ENCODE measurements at places on chromosomes 2 and 18.

GRCh38 chr18:13319629-13320028, 101.1 kb downstream of the LDLRAD4 start:
- DNase-seq: no peak

DNA sequence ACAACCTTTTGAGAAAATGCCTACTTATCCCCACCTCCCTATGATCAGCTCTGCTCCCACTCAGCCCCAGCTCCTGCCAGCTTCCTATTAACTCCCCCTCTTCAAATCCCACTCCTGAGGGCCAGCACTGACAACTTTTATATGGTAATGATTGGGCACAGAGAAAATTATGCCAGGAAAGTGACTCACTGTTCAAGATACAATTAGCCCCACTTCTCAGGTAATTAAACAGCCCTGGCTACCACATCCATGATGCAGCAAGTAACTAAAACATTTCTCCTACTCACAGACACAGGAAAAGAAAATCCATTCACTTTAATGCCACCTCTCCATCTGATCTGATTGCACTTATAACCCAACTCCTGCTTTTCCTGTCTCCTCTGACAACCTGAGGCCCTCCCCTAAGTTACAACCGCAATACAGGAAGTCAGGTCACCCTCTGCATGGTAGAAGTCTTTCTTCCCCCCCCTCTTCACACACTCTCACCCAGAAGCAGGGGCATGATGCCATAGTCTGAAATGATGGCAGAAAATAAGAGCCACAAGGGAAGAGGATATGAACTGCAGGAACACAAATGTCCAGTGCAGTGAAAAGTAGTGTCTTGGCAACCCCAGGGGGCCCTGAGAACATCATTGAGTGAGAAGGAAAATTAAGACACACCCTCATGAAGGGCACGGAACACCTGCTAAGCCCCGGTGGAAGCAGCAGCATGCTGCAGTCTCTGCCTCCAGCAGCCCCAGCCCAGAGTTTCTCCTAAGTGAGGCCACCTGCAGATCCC, 54.4 kb downstream of the STK39 start:
- DNase-seq: peak; percentile 36

- no peak for DNase-seq
Observed at GRCh38 chr2:181954538-181954883, 31.1 kb upstream of the PPP1R1C start.

DNA sequence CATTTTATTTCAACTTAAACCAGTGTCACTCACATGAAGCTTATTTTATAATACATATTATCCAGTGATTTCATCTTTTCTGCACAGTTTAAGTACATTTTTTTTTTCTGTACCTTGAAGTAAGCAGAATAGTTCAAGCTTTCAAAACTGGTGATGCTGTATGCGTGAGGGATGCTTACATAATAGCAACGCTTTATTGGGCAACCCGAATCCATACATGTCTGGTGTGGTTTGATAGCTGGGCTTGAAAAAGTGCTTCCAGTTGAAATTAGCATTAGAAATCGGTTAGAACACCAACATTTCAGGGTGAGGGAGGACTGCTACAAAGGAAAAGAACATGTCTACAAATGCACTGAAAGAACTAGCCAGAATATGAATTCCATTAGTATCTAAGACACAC, 117.4 kb downstream of the MBP start:
- no peak for DNase-seq

DNA sequence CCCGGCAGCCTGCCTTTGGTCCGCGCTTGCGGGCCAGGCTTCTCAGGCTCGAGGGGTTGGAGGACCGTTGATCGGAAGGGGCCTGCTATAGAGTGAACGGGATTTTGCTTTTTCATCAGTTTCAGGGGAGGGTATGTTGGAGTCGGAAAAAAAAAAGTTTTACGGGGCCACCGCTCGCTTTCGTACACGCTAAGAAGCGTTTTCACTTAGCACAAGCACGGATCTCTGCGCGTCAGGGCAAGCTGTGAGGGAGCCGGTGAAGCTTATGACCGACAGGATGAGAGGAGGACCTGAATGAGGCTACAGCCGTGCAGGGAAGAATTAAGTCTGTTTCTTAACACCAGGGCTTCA, 443 bp downstream of the CPSF3 start:
- DNase-seq: peak; percentile 35

GRCh38 chr18:3538954-3539617, 89.1 kb downstream of the TGIF1 start:
- no peak for DNase-seq

- DNase-seq: no peak
Observed at GRCh38 chr2:151049746-151050145, 211.9 kb downstream of the RBM43 start.

DNA sequence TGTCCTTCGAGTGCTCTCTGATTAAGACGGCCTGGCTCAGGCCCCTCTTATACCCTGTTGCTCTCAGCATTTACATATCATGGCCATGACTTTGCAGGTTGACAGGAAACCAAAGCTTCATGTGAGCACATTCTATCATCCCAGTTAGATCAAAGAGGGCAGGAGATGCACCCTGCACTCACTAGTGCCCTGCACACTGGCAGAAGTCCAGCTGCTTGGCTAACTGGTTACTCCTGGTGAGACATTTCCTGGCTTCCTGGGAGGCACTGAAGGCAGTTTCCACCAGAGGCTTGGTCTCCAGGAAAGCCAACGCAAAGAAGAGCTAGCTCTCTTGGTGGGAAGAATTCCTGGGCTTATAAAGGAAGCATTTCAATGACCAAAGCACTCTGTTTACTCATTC, 66.3 kb downstream of the LIPG start:
- DNase-seq: no peak

- DNase-seq: no peak
Observed at GRCh38 chr18:13451661-13452387, 233.3 kb downstream of the LDLRAD4 start.

DNA sequence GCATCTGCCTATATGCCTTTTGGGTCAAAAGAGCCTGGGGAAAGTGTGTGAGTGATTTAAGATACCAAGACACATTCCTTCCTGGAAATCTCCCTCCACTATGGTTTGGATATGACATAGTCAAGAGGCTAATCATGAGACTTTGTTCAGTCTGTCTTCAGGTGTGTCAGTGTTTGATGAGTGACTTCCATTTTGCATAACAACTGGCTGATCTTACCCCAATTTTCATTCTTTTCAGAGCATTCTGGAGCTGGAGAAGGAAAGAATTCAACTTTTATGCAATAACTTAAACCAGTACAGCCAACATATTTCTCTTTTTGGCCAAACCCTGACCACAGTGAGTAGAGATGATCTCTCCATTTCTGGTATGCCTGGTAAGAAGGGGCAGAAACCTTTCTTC, 39.4 kb downstream of the SPC25 start:
- no peak for DNase-seq

DNA sequence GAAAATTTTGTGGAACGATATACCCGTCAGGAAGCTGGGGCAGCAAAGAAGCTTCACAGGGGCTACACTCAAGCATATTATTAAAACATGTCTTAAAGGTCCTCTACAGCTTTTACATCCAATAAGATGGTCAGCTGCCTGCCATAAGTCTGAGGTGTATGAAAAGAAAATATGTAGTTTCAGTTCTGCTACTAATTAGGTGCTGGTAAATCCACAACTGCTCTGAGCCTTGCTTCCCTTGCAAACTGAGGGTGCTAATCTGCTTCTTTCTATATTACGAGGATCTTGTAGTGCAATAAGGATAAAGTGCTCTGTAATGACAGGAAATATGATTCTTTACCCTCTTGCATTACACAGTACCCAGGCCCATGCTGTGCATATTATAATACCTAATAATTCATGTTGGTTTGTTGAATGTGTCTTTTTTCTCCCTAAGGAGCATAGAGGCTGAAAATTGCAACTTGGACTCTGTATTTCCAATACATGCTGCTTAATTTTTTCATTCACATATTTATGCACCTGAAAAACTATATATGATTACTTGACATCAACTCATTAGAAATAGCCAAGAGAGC, 14.5 kb upstream of the SLC8A1 start:
- no peak for DNase-seq

GRCh38 chr2:8983571-8983970, 19.9 kb downstream of the MBOAT2 start:
- no peak for DNase-seq

DNA sequence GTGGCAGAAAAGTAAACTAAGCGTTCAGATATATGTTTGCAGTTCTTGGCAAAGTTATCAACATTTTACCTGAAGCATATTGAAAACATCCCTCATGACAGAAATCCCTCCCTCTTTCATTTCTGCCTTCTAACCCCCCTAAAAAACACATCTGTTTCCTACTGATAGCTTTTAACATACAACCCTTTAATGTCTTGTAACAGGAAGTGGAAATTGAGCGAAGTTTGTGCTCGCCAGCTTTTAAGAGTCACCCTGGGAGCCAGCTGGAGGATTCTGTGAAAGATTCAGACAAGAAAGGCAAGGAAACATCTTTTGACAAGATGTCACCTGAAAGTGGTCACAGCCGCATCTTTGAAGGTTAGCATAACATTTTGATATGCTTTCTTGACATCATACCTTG, 247.4 kb downstream of the XIRP2 start:
- no peak for DNase-seq

DNA sequence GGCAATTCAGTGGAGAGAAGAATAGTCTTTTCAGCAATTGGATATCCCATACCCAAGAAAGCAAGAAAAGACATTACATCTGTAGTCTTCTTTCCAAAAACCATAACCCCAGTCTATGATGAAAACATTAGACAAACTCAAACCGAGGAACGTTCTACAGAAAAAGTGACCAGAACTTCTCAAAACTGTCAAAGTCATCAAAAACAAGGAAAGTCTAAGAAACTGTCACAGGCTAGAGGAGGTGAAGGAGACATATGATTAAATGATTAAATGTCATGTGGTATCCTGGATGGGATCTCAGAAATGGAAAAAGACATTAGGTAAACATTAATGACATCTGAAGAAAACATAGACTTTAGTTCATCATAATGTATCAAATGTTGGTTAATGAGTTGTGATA, 4.9 kb upstream of the USP40 start:
- no peak for DNase-seq

- DNase-seq: peak; percentile 81
Observed at GRCh38 chr2:234500394-234501006, 3.6 kb upstream of the ARL4C start.

DNA sequence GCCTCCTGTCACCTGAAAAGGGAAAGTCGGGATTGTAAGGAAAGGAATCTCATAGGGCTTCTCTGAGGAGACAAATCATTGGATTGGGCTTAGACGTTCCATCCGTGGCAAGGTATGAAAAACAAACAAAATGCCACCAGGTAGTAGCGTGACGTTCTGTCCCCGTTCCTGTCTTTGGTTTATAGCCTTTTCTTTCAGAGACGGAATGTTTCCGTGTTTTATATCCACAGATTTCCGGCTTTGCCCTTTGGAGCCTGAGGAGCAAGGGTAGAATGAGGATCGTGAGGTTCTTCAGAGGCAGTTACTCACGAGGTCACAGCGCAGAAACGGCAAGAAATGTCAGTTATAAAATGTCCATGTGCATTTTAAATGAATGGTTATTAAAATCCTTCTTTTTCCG, 118.3 kb downstream of the TMEM18 start:
- no peak for DNase-seq

DNA sequence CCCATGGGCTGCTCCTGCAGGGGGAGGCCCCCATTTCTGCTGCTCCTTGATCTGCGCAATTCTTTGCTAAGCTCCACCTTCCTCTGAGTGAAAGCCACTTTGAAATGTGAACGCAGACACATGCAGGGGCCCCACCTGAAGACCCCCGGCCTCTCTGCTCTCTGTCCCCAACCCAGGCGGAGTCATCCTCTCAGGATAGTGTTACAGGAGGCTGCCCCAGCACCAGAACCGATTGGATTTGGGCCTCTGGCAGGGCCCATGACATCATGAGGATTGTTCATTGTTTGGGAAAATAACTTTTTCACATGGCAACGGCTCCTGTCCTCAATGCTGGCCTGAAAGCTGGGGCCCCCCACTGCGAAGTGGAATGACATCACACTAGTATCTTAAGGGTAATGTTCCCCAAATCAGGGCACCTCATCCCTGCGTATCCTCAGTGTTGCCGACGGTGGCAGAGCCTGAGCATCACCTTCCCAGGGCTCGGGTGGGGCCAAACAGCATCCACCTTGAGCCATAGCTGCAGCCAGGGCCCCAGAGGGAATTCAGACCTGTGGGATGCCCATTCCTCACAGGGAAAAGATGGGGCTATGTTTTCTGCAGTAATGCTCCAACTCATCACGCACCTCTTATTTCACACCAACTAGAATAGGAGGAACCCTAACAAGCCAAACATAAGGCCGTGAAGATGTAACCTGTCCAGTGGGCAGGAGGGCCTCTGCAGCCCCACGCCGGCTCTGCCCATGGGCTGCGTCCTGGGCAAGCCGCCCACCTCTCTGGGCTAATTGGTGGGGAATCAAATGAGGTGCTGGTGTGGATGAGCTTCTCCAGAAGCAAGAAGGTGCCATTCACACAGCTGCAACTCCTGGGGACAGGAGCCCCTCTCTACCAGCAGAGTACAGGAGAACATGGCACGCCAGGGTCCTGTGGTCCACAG, 2.7 kb upstream of the ERFE start:
- no peak for DNase-seq

GRCh38 chr18:60417946-60418345, 45.4 kb upstream of the MC4R start:
- no peak for DNase-seq

GRCh38 chr18:58927659-58928058, 63.0 kb downstream of the ZNF532 start:
- no peak for DNase-seq

DNA sequence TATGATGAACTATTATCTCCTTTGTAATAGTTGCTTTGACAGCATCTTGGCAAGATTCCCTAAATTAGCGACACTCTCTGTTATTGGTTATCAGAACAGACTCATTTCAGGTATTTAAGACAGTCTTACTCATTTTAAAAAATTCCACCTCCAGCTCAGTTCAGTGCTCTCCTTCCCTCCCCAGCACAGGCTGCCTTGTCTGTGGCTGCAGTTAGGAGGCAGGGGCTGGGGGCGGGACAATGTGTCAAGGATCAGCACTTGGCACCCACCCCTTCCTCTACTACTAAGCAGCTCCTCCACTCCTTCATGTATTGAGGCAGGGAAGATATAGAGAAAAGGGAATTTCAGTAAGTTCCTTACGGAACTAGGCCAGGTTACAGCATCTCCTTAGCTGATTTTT, 85.0 kb downstream of the VSNL1 start:
- DNase-seq: no peak

DNA sequence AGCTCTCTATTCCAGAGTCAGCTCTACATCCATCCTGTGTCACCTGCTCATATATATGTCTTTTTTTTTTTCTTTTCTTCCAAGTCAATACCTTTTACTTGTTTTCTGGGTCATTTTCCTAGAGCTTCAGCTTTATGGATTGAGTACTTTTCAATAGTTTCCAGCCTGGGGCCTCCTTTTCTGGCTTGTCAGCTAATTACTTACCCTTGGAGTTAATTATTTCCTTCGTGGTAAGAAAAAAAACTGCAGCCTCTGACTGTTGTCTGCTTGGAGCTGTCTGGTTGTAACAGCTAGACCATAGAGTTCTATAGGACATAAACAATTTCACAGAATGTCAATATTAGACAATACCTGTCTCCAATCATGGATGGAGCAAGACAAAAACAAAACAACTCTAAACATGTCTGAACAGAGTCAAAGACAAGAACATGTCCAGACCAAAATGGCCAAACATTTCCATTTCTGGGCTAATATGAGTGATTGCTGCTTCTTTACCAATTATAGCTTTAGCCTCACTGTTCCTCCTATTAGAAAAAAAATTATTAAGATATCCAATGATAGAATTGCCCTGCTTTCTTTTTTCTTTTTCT, 643.1 kb downstream of the SLC4A3 start:
- DNase-seq: no peak
